ENCODE measurements at places on chromosomes 13 and 19. TPM values are rescaled to one million over a fixed set of nuclear protein-coding genes. Genes with fewer than 3 reads are reported as not detected.

MYO16 gene
- total RNA-seq = 1.7 TPM

CEACAM8 gene
- 4.8 TPM for total RNA-seq

CASP14 gene
- 29.3 TPM for total RNA-seq

REEP6 gene
- 7.5 TPM for total RNA-seq

PCDH9 gene
- 5.5 TPM for total RNA-seq

NRTN gene
- 2.2 TPM for total RNA-seq

IGFL4 gene
- 4.7 TPM for total RNA-seq

KLF16 gene
- total RNA-seq = 2.9 TPM

CEACAM3 gene
- total RNA-seq = 1.5 TPM

POSTN gene
- total RNA-seq = 947 TPM

CBY2 gene
- total RNA-seq = not detected

ZIC2 gene
- 0.10 TPM for total RNA-seq

TMEM150B gene
- 1.1 TPM for total RNA-seq

NALCN gene
- 1.8 TPM for total RNA-seq

UBL3 gene
- total RNA-seq = 28.7 TPM

SLITRK5 gene
- total RNA-seq = 1.8 TPM

DIS3 gene
- 26.3 TPM for total RNA-seq

CFAP97D2 gene
- total RNA-seq = not detected

C19orf38 gene
- total RNA-seq = 3.6 TPM

GFY gene
- not detected for total RNA-seq

KRTDAP gene
- total RNA-seq = 579 TPM

PLPP2 gene
- total RNA-seq = 5.1 TPM

SCN1B gene
- 1.4 TPM for total RNA-seq

TBC1D4 gene
- 30.4 TPM for total RNA-seq

TLE2 gene
- total RNA-seq = 10.9 TPM

SHD gene
- 1.3 TPM for total RNA-seq

ZNF699 gene
- 12.8 TPM for total RNA-seq

ZNF468 gene
- 25.3 TPM for total RNA-seq

INSR gene
- total RNA-seq = 51.4 TPM

NAPSA gene
- 0.59 TPM for total RNA-seq

NCCRP1 gene
- total RNA-seq = 11.7 TPM

UBE2L5 gene
- total RNA-seq = 0.99 TPM

IL17D gene
- 5.9 TPM for total RNA-seq

CCL25 gene
- 0.39 TPM for total RNA-seq

FFAR3 gene
- total RNA-seq = 0.10 TPM
